ENCODE measurements at places on chromosomes 16 and 17.

DNA sequence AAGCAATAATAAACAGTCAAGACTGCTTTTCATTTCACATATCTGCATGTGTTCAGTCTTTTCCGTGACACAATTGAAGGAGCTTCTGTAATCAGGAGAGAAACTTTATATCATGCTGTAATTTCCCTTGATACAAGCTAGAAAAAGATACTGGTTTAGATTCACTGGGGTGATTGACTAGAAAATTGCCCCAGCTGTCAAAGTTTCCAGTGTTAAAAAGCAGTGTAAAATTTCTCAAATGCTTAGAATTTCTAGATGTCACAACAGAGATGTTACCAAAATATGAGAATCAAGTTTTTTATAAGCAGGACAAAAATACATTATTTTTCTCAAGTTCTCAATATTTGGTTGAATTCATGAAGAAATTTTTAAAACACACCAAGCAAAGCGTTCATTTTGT lies 292.4 kb upstream of the HSBP1 start:
- DNase-seq = no peak

- no peak for DNase-seq
Measured at GRCh38 chr17:58870747-58871146, 115.1 kb downstream of the PPM1E start.

DNA sequence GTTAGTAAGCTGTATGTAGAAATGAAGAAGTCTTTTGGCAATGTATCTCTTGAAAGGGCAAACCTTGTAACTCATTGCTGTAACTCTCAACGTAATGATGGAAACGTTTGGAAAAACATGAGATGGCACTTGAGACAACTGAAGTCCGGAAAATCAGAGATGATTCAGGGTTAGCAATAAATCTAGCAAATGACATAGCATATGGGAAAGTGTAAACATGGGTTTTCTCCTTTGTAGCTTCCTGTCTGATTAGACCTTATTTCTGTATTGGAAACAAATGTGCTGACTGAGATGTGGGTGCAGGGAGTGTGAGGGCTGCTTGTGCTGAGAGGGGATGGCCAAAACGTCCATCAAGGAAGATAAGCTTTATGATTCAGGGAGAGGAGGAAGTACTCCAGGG lies 110.7 kb upstream of the FAM20A start:
- DNase-seq = no peak

GRCh38 chr17:82355770-82356427 lies 3.1 kb upstream of the TEX19 start:
- no peak for DNase-seq

DNA sequence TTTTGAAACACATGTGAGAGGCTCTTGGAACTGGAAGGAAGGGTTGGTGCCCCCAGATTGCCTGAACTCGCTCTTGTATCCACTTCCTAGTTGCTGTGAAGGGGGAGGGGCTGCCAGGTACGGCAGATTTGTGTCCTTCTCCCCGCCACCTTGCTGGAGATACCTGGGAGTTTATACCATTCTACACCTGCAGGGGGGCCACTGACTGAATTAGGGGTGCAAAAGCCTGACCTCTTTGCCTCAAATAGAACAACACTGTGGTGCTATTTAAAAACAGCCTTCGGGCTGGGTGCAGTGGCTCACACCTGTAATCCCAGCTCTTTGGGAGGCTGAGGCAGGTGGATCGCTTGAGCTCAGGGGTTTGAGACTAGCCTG lies 35.1 kb upstream of the IL34 start:
- DNase-seq = no peak

- no peak for DNase-seq
Measured at GRCh38 chr17:45650561-45650960, 133.6 kb upstream of the CRHR1 start.

DNA sequence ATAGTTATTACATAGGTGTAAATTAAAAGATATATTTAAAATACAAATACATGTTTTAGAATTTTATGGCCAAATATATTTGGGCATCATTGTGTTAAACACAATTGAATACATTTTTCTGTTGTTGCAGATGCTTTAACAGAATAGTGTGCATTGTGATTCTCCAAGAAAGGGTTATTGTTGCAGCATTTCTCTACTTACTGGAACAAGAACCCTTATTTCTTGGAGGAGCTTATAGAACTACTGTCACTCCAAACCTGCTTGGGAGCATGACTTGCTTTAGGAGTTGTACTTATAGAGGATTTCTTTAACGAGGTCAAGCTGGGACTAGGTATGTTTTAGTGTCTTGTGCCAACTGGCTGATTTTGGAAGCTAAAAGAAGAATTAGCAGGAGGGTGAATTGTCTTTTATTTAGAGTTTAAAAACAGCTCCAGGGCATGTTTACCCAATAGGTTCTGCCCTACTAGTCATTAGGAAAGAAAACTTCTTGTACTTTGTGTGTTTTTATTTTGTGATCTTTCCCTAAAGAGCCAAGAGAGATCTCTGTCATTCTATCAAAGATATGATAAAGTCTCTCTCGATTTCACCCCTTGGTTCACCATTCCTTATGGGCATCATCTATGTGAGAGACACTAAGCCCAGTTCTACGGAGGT lies 279.8 kb upstream of the SALL1 start:
- no peak for DNase-seq

GRCh38 chr16:83946154-83946780 lies 6.8 kb upstream of the OSGIN1 start:
- DNase-seq = no peak

DNA sequence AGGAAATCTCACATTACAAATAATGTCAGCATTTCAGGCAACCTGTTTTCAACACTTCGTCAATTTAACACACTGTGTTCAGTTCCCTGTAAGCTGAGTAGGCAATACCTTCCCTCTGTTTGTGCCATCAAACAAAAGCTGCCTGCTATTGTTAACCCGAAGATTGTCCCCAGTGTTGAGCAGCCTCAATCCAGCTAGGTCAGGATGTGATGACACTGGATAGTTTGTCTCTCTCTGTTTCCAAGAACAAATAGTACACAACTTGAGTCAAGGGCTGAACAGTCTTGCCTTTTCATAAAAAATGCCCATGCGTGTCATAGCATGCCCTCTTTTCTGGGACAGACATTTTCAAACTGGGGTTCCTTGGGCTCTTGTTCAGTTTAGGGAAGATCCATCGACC lies 36.4 kb downstream of the HSD17B2 start:
- no peak for DNase-seq

GRCh38 chr17:64460955-64461354 lies 12.0 kb downstream of the MILR1 start:
- no peak for DNase-seq

- DNase-seq = no peak
Measured at GRCh38 chr16:66490774-66491715, 58.9 kb downstream of the TK2 start.

DNA sequence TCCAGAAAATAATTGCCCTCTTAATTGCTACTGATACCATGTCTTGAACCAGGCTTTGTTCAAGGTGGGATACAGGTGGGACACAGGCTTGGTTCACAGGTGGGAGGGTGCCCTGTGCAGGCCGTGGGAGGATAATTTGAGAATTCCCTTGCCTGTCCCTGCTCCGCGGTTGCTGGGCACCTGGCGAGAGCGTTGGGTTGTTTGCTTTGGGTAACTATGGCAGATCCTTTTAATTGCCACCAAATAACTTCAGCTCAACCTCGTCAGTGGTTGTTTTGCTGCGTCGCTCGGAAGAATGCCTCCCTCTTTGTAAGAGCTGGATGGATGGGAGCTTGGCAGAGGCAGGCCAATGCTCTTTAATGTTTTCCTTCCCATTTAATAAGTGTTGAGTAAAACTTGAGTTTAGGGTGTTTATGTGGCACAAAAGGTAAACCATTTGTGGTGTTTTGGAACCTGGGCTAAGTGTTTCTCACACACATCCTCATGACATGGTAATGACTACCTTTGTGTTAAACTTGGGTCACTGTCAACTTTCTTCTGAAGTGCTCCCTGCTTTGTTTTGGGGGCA lies 202.5 kb downstream of the MSI2 start:
- no peak for DNase-seq

DNA sequence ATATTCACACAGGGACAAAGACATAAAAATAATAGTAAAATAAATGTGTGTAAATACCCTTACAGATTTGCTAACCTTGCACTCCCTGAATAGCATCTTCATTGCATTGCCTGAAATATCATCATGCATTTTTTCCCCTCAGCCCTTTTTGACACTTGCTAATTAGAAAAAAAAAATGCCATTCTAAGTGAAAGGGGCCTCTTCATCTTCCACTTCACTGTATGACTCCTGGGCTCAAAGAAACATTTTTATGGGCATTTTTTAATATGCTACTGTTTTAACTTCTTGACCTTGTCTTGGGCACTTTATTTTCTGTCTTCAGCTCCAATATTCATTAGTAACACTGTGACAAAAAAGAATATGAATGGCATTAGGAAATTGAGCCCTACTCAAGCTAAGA lies 1424.4 kb downstream of the CDH8 start:
- no peak for DNase-seq

- no peak for DNase-seq
Measured at GRCh38 chr17:45783593-45784292, 377 bp upstream of the CRHR1 start.

DNA sequence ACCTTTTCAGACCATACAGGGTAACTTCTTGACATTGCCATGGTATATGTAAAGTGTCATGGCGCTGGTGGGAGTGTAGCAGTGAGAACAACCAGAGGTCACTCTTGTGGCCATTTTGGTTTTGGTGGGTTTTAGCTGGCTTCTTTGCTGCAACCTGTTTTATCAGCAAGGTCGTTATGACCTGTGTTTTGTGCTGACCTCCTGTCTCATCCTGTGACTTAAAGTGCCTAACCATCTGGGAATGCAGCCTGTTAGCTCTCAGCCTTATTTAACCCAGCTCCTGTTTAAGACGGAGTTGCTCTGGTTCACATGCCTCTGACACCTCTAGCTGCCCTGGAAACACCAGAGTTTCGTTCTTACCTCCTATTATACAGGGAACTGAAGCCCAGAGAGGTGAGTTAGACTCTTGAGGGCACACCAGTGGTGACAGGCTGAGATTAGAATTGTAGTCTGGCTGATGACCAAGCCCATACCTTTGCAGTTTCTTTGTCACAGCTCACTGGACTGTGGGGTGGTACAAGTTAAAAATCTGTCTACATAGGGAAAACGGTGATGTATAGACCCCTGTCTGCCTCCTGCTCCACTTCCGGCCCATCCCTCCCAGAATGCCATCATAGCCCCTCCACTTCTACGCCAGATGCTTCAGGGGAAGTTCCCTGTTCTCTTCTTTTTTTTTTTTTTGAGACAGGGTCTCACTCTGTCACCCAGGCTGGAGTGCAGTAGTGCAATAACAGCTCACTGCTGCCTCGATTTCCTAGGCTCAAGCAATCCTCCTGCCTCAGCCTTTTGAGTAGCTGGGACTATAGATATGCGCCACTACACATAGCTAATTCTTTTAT lies 21.0 kb downstream of the KSR1 start:
- DNase-seq = no peak

DNA sequence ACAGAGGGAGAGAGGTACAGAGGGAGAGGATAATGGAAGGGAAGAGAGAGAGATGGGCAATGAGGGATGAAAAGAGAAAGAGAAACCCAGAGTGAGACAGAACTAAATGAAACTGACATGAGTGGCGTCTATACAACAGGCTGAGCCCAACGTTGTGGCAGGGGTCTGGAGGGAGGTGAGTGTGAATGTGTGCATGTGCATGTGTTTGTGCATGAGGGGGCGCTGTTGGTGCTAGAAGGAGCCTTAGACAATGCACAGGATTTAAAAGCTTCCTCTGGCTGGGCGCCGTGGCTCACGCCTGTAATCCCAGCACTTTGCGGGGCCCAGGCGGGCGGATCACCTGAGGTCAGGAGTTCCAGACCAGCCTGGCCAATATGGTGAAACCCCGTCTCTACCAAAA lies 454.8 kb upstream of the CDH11 start:
- no peak for DNase-seq

DNA sequence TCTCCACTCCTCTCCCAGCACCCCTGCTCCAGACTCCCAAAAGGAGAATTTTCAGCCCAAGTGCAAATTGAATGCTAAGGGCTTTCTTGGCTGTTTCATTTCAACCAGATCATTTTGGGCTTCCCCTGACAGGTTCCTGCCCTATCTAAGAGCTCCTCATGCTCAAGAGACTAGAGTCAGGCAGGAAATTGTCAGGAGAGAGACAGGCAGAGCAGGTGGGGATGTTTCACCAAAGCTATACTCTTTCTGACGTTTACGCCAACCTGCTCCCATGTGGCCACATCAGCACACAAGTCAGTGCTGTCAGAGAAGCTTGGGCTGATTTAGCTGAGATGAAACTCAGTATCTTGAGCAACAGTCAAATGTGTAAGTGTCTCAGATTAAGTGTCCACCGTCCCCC lies 31.4 kb downstream of the HIC1 start:
- no peak for DNase-seq

DNA sequence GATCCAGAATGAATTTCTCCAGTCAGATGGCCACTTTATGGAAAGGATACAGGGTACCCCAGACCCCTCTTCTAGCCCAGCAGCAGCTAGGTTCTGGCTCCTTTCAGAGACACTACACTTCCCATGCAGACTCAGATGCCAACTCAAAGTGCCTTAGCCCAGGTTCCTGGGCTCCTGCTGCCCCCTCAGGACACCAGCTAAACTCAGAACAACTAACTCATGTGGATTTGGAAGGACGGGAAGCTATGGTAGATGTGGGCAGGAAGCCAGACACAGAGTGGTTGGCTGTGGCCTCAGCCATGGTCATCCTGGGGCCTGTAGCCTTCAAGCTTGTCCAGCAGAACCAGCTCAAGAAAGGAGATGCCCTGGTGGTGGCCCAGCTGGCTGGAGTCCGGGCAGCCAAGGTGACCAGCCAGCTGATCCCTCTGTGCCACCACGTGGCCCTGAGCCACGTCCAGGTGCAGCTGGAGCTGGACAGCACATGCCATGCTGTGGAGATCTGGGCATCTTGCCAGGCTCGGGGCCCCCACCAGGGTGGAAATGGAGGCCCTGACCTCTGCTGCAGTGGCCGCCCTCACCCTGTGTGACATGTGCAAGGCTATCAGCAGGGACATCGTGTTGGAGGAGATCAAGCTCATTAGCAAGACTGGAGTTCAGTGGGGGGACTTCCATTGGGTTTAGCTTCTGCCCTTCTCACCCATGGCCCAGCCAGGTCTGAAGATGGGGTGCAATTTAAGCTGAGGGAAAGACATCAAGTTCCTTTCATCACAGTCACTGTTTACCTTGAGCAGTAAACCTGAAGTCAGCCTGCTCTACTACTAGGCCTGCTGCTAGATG lies 111.8 kb downstream of the N4BP1 start:
- no peak for DNase-seq

Data from stimulated activated naive CD4-positive, alpha-beta T cell (primary cell).